Lower lobe of right lung (tissue), 2 donors: ENCODE measurements at places on chromosomes 4 and X. TPM values are rescaled to one million over a fixed set of nuclear protein-coding genes. Genes with fewer than 3 reads are reported as not detected.

The C1QTNF7 gene
- total RNA-seq, result 10.7 TPM

The PDS5A gene
- 74.8 TPM for total RNA-seq

The SMR3A gene
- total RNA-seq, result not detected

The TLR1 gene
- 35.3 TPM for total RNA-seq

The ZFP42 gene
- total RNA-seq, result not detected

The ADH1A gene
- 3.0 TPM for total RNA-seq

The SNCA gene
- total RNA-seq, result 7.8 TPM

The DMRTC1 gene
- total RNA-seq, result not detected

DNA sequence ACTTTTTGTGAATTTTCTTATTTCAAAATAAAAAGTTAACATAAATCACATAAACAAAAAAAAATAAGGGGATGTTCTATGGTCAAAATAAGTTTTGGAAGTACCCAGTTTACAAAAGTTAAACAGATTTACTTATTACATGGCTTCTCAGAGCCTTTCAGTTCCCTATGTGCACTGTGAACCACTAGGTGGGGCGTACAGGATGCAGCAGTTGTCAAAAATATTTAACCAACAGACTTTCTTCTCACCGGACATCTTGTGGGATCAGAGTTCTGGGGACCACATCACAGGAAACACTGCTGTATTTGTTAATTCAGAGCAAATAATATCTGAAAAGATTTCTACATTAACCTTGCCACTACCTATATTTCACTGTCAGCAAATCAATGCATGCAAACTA lies 74.1 kb downstream of the SMARCA1 start:
- no peak overlapping the region for H3K4me3 ChIP-seq
- H3K27me3 ChIP-seq, result no peaks in the 10 kb centered on the region
- H3K4me1 ChIP-seq, result no peaks in the 10 kb centered on the region
- no peak for DNase-seq

- no peak overlapping the region for H3K27ac ChIP-seq
- no peak for DNase-seq
- H3K4me3 ChIP-seq, result no peak overlapping the region
These were observed 199.3 kb downstream of the PDHA2 start for GRCh38 chr4:96039217-96039616.

DNA sequence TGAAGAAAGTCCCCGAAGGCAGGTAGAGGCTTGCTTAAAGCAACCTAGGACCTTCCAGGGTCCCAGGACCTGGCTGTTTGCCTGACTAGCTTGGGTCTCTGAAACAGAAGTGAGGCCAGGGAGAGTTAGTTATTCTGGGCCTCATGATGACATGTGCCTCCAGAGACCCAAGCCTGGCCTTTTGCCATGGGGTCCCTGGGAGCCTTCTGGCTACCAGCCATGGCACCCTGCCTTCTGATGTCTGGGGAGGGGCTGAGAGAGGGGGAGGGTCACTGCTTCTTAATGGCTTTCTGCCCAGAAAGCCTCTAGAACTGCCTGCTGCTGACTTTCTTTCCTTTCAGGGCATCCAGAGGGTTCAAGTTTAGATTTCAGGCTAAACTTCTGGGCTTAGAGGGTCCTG lies 1.0 kb upstream of the STARD8 start:
- no peaks in the 10 kb centered on the region for H3K36me3 ChIP-seq
- no peaks in the 10 kb centered on the region for H3K4me1 ChIP-seq
- no peak for DNase-seq
- H3K4me3 ChIP-seq, result no peak overlapping the region
- H3K27ac ChIP-seq, result no peak overlapping the region

GRCh38 chr4:3822230-3822947 lies 56.2 kb downstream of the ADRA2C start:
- no peak overlapping the region for H3K4me3 ChIP-seq
- H3K27me3 ChIP-seq, result peaks cover 16% of the 10 kb centered on the region
- DNase-seq, result peak; percentile 39
- H3K4me1 ChIP-seq, result peaks cover under 1% of the 10 kb centered on the region
- no peak overlapping the region for H3K27ac ChIP-seq

- no peaks in the 10 kb centered on the region for H3K27me3 ChIP-seq
- H3K4me3 ChIP-seq, result no peak overlapping the region
- no peak for DNase-seq
- peaks cover 28% of the 10 kb centered on the region for H3K36me3 ChIP-seq
- H3K27ac ChIP-seq, result no peak overlapping the region
These were observed 86.9 kb downstream of the CHRNA9 start for GRCh38 chr4:40421839-40422708.

DNA sequence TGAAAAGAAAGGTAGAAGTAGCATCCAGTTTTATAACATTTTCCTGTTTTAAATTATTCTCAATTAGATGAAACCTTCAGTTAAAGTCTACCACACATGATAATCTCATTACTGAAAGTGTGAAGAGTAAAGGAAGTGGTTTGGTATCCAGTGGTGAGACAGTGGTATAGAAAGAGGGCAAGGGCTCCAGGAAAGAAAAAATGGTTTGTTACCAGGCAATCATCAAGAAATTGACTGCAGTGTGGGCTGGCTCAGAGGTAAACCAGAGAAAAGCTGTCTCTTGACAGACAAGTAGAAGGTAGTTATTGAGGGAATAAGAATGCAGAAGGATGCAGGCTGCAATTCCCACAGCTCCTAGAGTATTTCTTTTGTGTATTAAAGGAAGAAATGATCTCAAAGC lies 406.2 kb downstream of the TLL1 start:
- H3K4me1 ChIP-seq, result no peaks in the 10 kb centered on the region
- H3K27ac ChIP-seq, result no peak overlapping the region
- no peaks in the 10 kb centered on the region for H3K36me3 ChIP-seq
- DNase-seq, result no peak
- no peaks in the 10 kb centered on the region for H3K27me3 ChIP-seq

DNA sequence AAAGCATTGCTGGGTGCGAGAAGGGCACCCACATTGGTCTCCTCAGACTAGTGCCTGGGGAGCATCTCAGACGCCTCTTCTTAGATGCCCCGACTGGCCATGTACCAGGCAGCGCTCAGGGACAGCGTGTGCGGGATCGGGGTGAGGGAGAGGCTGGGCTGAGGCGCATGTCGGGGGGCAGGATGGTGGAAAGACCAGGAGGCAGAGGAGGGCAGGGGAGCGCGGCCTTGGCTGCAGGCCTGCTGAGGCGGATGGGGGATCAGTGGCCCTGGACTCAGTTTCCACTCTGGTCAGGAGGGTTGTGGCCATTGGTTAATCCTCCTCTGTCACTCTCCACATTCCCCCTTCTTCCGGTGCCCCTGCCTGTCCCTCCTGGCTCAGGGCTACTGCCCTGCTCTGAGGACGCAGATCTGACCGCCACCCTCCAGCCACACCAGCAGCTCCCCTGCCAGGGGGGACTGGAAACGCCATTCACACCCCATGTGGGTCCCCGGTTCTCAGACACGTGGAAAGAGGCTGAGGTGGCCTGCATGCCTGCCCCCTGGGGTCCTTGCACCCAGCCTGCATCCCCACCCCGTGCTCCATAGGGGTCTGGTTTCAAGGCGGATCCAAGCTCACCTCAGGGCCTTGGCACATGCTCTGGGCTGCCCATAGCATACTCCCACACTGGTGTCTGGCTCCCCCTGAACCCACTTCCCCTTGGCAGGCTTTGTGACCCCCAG lies 105.9 kb downstream of the CPZ start:
- no peak overlapping the region for H3K27ac ChIP-seq
- H3K4me1 ChIP-seq, result no peaks in the 10 kb centered on the region
- no peaks in the 10 kb centered on the region for H3K36me3 ChIP-seq
- peaks cover 58% of the 10 kb centered on the region for H3K27me3 ChIP-seq
- DNase-seq, result no peak

DNA sequence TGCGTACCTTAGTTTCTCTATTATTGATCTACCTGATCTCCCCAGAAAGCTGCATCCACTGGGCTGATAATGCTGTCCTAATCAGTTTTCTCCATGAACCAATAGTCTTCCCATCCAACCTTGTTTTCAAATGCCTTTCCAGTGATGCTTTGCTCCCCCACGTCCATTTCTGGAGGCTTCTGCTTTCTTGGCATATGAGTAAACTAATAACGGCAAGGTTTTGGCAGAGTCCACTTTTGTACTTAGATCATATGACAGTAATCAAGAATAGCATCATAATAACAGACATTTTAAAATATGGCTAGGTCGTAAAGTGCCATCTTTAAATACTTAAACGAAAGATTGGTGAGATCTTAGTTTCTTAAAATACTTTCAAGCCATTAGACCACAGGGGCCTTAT lies 38.4 kb upstream of the FAM9B start:
- H3K27me3 ChIP-seq, result no peaks in the 10 kb centered on the region
- H3K4me1 ChIP-seq, result no peaks in the 10 kb centered on the region
- DNase-seq, result no peak
- H3K27ac ChIP-seq, result no peak overlapping the region

- no peak overlapping the region for H3K4me3 ChIP-seq
- H3K27ac ChIP-seq, result no peak overlapping the region
- no peaks in the 10 kb centered on the region for H3K27me3 ChIP-seq
- no peaks in the 10 kb centered on the region for H3K36me3 ChIP-seq
- no peak for DNase-seq
These were observed 19.3 kb downstream of the YIPF7 start for GRCh38 chr4:44632089-44632488.

- H3K27ac ChIP-seq, result no peak overlapping the region
- DNase-seq, result peak; percentile 38
- H3K27me3 ChIP-seq, result peaks cover 57% of the 10 kb centered on the region
These were observed 30.8 kb downstream of the CPLX1 start for GRCh38 chr4:794900-795725.

GRCh38 chr4:172547724-172548123 lies 620.9 kb upstream of the GALNT7 start:
- no peak overlapping the region for H3K4me3 ChIP-seq
- no peak overlapping the region for H3K27ac ChIP-seq
- no peaks in the 10 kb centered on the region for H3K27me3 ChIP-seq
- H3K4me1 ChIP-seq, result no peaks in the 10 kb centered on the region
- H3K36me3 ChIP-seq, result no peaks in the 10 kb centered on the region

DNA sequence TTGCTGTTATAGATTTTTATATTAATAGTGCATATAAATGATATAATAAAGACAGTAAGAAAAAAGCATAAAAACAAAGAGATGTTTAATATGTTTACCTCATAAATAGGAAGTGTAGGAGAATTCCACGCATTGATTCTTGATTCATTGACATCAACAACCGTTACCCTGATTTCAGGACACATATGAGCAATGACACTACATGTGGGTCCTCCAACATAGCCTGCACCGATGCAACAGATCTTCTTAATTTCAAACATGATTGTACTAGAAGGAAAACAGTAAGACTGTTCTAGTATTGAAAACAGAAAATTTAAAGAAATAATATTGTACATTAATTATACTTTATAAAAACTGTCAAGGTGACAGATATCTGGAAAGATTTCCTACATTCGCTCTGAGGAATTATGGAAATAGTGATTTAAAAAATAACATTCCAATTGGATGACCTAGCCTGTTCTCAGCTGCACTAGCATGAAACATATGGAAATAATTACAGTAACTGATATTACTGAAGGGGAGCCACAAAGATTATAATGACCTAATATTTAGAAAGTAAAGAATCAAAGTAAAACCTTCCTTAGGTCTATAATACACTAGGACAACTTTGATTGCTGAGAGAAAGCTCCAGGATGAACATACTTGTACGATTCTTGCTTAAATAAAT lies 5.9 kb downstream of the UGDH start:
- H3K36me3 ChIP-seq, result peaks cover 41% of the 10 kb centered on the region
- no peak for DNase-seq
- H3K4me3 ChIP-seq, result no peak overlapping the region
- H3K27ac ChIP-seq, result no peak overlapping the region
- H3K27me3 ChIP-seq, result no peaks in the 10 kb centered on the region

DNA sequence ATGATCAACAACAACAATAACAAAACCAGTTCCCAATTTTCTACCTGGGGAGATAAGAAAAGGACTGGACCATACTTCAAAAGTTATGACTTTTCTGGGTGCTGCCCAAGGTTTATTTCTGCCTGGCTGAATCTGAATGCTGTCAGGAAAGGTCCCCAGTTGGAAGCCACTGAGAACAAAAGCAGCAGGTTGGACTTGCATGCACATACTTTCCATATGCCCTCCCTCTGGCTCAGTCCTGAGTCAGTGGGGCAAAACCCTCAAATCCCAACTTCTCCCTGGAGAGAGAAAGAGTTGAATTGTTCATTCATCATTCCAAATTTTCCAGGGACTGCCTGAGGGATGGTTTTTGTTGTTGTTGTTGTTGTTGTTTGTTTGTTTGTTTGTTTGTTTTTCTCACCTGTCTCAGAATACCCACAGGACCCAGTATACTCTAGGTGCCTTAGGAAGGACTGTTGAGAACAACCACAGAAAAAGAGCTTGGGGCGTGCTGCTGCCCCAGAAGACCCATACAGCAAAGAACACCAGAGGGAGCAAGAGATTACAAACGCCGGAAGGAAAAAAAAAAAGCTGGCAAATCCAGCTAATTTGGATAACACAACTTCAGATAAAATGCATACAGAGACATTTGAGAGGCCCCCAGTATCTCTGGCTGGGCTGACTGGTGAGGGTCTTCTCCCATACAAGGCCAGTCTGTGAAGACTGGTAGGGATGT lies 138.9 kb upstream of the INPP4B start:
- H3K4me3 ChIP-seq, result no peak overlapping the region
- H3K36me3 ChIP-seq, result no peaks in the 10 kb centered on the region
- no peak for DNase-seq
- H3K4me1 ChIP-seq, result no peaks in the 10 kb centered on the region
- H3K27ac ChIP-seq, result no peak overlapping the region

DNA sequence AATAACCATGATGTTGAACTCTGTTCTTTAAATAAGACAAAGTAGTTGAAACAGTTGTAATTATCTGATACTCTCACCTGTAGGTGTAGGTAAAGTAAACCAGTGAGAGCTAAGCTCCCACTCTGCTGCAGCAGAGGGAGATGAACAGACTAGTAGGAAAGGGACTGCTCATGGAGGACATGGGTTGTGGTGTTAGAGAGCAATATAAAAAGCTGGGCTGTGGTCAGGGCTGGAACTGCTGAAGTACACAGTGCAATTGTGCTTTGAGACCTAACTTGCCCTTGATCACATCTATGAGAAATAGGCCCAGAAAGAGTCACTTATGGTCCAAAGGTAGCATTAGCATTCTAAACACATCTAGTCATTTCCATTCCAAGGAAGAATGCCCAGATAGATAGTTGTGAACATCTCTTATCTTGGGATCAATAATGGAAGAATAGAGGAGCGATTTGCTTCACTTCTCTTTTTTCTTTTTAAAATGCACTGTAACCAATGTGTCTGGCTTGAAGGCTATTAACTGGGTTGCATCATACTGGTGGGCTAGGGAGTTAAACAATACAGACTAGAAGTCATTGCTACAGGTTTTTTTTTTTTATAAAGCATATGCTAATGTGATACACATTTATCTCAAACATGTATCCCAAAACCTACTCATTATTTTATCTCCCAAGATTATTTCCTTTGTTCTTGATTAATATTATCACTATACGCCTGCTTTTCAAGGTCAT lies 251.3 kb upstream of the CENPE start:
- no peaks in the 10 kb centered on the region for H3K27me3 ChIP-seq
- H3K4me1 ChIP-seq, result no peaks in the 10 kb centered on the region
- no peak overlapping the region for H3K27ac ChIP-seq
- H3K4me3 ChIP-seq, result no peak overlapping the region

- H3K27me3 ChIP-seq, result no peaks in the 10 kb centered on the region
- peak; percentile 80 for DNase-seq
- peaks cover 70% of the 10 kb centered on the region for H3K4me1 ChIP-seq
- H3K36me3 ChIP-seq, result no peaks in the 10 kb centered on the region
These were observed 921 bp upstream of the SETD7 start for GRCh38 chr4:139556724-139557555.

- H3K4me3 ChIP-seq, result no peak overlapping the region
- no peak overlapping the region for H3K27ac ChIP-seq
- peaks cover 8% of the 10 kb centered on the region for H3K4me1 ChIP-seq
- no peaks in the 10 kb centered on the region for H3K36me3 ChIP-seq
- no peaks in the 10 kb centered on the region for H3K27me3 ChIP-seq
- no peak for DNase-seq
These were observed 15.8 kb downstream of the SORBS2 start for GRCh38 chr4:185796176-185796575.
